ENCODE measurements at places on chromosomes 4 and X.
A peak's percentile ranks its signal among the peaks of the same experiment; 100 is the strongest.

- no peak for DNase-seq
Measured at GRCh38 chr4:6788123-6788522, 5.6 kb downstream of the KIAA0232 start.

DNA sequence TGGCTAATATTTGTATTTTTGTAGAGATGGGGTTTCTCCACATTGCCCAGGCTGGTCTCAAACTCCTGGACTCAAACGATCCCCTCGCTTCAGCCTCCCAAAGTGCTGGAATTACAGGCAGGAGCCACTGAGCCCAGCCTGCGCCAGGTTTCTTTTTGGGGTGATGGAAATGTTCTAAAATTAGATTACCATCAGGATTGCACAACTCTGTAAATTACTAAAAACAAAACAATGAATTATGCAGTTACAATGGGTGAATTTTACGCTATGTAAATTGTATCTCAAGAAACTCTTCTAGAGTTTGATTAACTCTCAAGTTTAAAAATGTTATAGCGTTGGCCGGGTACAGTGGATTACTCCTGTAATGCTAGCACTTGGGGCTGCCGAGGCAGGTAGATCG is 118.9 kb upstream of the TBL1X start:
- DNase-seq, result no peak

DNA sequence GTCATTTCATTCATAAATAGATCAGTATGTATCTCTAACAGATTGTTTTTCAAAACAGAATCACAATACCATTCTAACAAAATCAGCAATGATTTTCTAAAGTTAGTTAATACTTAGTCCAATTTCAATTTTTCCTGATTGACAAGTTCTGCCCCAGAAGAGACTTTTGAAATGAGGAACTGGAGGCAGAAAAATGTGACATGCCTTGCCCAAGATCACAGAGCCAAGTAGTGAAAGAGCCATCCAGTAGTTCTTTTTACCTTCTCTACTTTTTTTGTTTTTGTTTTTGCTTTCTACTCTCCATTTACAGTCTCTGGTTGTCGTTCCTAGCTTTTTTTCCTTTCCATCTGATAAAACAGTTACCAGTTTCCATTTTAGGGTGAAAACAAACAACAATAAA is 129.3 kb upstream of the TMEM164 start:
- DNase-seq, result no peak

DNA sequence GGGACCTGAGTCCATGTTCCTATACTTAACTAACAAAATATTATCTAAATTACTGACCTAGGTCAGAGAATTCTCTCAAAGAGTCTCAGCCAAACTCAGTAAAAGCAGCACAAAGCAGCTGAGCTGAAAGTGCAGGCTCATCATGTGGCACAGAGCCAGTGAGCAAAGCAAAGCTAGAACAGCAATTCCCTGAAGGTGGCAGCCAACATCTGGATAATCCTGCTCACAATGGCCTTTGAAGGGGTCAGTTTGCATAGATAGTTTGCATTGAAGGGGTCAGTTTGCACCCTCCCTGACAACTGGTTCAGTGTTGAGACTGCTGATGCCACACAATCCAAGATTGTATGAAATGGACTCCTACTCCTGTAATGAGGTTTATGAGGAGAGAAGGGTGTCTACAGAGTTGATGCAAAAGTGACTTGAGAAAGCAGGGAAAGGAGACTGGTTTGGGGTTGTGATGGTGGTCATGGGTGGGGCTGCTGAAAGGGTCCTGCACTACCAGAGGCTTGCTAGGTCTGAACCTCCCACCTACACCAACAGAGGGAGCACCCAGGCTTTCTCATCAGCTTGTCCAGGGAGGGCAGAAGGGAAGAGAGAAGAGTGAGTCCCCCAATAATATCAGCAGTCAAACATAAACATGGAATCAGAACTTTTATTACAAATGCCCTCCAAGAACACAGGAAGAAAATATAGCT is 39.7 kb downstream of the TRIM61 start:
- no peak for DNase-seq

DNA sequence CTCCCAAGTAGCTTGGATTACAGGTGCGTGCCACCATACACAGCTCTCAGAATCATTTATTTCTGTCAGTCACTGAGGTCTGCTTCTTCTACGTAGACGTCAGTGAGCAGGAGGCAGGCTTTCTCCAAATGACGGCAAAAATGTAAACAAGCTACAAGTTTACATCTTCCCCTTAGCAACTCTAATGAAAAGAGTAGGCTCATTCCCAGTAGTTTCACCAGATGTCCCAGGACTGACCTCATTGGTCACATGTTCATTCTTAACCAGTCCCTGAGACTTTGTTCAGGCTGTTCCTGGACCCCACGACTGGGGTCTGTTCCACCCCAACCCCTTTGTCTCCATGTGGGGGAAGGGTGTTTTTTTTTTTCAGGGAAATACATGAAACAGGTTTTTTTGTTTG is 67.1 kb downstream of the TENM3 start:
- DNase-seq, result no peak

DNA sequence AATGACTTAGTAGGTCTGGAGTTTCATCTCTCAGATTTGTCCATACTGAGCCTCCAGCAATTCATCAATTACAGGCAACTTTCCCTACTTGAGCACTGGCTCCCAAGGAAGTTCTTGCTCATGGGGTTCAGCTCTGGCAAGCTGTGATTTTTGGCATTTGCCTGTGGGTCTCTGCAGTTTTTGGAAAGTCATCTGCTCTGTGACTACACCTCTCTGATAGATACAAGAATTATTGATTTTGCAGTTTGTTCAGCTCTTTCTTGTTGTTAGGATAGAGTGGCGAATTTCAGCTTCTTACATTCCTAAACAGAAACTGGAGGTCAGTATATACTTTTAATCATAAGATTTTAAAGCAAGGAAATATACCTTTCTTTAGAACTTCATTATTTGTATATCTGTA is 209.7 kb upstream of the NPY2R start:
- no peak for DNase-seq

DNA sequence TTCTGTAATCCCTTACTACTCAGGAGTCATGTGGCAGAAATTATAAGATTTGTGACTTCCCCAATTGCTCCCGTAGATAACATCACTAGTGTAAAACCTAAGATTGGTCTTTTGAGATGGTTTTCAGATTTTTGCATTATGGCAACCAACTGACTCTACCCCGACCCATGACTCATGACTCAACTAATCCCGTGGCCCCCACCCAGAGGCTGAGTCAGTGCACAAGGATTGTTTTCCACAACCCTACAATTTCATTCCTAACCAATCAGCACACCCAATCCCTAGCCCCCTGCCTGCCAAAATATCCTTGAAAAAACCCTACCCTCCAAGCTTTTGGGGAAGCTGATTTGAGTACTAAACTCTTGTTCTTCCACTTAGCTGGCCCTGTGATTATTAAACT is 109.4 kb upstream of the FAM9C start:
- no peak for DNase-seq

DNA sequence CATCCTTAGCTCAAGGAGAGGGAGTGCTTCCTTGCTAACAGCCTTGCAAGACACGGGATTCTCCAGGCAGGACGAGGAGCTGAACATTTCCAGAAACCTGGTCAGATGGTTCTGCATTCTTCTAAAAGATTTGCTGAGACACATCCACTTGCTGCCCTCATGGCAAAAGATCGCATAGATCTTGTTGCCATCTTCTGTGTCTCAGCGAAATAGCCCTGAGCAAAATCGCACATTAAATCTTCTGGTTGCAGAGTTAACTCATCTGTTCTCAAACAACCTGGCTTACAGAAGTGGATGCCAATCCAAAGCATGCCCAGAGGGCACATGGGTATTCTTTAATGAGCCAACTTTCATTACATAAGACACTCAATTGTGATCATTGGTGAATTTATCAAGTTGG is 167.5 kb downstream of the PRKX start:
- DNase-seq, result no peak

DNA sequence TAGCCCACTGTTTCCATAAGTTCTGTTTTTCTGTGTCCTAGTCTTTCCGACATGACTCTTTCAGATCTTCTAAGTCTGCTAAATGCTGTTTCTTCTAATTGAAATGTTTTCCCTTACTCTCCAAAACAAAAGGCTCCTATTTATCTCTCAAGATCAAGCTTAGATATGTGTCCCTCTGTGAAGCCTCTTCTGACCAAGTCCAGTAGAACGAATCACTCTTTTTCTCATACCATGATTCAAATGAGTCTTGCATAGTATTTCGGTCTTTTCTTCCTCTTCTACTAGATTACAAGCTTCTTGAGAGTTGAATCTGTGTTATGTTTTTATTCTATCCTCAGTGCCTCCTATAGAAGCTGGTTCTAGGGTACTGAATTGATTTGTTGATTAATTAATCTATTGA is 45.3 kb upstream of the PRDM8 start:
- no peak for DNase-seq

DNA sequence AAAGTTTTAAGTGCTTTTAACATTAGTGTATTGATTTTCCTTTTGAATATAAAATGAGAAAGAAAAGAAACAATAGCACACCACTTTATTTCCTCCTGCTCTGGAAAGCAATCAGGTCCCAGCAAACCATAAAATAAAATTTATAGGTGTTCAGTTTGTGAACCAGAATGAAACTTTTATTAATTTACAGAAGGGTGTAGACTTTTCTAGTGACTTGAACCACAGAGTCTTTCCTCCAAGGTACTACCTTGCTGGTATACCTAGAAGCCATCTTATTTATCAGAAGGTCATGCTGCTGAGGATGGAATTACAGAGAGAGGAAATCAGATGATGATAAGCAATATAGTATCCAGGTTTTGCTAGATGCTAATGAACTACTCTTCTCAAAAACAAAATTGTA is 27.6 kb upstream of the RPS6KA3 start:
- no peak for DNase-seq

DNA sequence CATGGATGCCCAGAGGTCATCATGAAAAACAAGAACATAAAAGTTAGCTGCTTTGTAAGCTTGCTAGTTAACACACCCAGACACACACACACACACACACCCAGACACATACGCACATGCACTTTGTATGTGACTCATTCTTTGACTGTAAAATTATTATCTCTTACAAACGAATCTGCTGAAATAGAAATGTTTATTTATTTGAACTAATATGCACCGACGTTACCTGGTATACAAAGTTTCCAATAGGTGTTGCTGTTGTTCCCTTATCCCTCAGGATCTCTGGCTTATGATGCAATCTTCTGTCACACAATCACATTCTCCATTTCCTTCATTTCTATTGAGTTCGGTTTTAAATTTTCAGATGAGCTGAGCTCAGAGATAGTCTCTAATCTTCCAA is 209.3 kb downstream of the PTTG2 start:
- no peak for DNase-seq

DNA sequence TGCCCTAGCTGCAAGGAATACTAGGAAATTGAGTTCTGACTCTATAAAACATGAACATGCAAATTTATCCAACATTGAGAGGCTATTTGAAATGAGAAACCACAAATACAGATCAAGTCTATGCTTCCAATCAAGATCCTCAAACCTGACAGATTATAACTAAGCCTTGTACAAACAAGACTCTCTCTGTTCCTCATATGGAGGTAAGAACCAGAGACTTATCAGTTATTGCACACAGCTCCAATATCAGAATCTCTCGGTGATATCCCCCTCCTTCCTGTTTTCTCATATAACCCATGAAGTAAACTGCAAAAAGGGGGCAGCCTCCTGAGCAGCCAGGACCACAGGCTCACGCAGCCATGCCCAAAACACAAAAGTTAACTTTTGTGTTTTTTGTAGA is 36.5 kb downstream of the FBXW7 start:
- DNase-seq, result no peak

- DNase-seq, result no peak
Measured at GRCh38 chr4:107640197-107640596, 79.8 kb downstream of the PAPSS1 start.

DNA sequence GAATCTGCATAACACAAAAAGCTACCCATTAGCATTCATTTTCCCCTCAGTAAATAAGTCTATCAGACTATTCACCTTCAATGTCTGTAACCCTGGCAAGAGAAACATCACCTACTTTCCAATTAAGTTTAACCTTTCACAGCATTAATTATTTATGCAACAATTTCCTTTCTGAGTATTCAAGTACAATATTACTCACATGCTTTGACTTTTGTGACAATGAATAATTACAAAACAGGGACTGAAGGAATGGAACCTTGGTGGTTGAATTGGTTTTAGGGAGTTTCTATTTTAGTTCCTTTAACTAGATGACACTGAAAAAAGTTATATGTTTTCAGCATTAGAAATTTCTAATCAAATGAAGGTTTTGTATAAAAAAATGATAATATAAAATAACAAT is 932.3 kb upstream of the EPHA5 start:
- DNase-seq, result no peak

DNA sequence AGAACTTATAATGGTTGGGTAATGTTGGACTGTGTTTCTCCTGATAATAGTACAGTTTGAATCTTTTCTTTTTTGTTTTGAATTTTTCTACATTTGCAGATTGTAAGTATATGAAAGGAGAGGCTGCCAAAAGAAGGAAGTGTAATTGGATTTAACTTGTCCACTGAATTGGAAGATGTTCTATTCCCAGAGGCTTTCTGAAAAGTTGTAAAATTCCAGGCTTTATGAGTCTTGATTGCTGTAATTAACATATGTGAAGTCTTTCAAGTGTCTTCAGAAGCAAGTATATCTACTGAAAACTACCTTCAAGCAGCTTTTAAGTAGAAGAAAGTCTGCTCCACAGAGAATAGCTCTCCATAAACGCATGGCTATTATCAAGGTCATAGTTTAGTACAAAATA is 2456.4 kb downstream of the PCDH7 start:
- no peak for DNase-seq

- DNase-seq, result no peak
Measured at GRCh38 chr4:184933311-184933710, 85.0 kb upstream of the HELT start.

DNA sequence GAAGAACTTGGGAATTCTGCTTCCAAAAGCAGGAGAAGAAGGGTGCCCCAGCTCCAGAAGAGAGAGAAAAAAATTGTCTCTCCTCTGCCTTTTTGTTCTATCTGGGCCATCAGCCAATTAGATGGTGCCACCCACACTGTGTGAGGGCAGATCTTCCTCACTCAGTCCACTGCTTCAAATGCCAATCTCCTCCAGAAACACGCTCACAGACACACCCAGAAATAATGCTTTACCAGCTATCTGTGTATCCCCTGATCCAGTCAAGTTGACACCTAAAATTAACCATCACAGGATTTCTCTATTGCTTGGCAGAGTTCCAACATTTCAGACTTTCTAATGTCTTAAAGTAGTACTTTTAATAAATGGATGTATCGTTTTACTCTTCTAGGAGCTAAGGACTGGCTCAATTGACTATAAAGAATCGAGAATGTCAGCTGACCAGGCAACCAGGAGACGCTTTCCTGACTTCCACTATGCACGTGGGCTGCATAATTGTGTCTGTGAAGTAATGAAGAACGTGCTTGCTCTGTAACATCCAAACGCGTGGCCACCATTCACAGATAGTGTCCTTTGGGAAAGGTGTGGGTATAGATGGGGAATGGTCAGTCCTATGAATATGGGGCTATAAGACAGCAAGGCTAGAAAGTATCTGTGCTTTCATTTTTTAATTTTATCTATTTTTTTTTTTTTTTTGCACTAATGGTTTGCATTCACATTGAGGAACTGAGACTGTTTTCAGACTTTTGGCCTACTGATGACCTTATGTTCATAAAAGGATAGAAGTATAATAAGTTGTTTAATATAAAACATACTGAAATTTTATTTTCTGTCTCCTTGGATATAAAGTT is 9.9 kb upstream of the SMIM20 start:
- DNase-seq, result peak; percentile 21
